ENCODE measurements at places on chromosomes 7 and 10. TPM values are rescaled to one million over a fixed set of nuclear protein-coding genes. Genes with fewer than 3 reads are reported as not detected.
A peak's percentile ranks its signal among the peaks of the same experiment; 100 is the strongest.

Gene SYT15
- total RNA-seq, result 2.5 TPM

Gene TMEM273
- 0.39 TPM for total RNA-seq

Gene OAT
- total RNA-seq, result 49.2 TPM

Gene OR2A12
- not detected for total RNA-seq

Gene HOXA11
- total RNA-seq, result not detected

Gene ADRA2A
- total RNA-seq, result 0.32 TPM

Gene CAMK2G
- 25.9 TPM for total RNA-seq

Gene ZPBP
- total RNA-seq, result not detected

Gene ARMC3
- total RNA-seq, result not detected

Gene CTTNBP2
- 22.2 TPM for total RNA-seq

Gene ZNF746
- 22.8 TPM for total RNA-seq

Gene ASZ1
- not detected for total RNA-seq

Gene KCNMA1
- 3.2 TPM for total RNA-seq

DNA sequence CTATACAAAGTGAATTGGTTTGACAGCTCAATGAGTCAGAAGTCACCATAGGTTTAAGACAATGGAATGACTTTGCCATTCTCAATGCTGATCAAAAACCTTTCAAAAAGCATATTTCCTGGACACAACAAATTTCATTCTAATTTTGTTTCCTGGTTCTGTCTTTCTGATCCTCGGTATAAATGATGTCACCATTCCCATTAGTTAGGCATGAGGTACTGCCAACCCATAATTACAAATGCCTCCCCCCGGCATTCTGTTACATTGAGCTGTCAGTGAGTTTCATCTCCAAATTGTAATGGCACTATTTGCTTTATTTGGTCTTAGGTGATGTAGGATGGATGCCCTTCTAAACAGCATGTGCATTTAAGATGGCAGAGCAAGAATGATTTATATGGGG, 81.7 kb upstream of the NFE2L3 start:
- no peak for DNase-seq

- no peak for DNase-seq
These were observed 298.2 kb downstream of the GRID1 start for GRCh38 chr10:86068231-86069054.

DNA sequence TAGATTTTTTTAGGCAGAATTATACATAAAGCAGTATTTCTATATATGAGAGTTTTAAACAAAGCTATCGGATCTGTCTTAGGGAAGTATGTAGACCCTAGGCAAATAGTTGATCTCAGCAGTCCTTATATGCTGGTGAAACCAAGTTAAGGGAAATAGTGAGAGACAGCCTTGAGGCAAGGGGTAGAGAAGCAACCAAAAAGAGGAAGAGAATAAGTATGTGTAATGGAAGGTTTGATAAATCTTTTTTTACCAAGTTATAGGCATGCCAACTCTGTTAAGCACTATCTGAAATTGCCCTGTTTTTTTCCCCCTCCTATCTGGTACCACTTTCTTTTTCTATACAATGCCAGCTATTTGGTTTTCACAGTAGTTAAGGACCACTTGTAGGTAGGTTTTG, 19.9 kb downstream of the SPAG6 start:
- no peak for DNase-seq

DNA sequence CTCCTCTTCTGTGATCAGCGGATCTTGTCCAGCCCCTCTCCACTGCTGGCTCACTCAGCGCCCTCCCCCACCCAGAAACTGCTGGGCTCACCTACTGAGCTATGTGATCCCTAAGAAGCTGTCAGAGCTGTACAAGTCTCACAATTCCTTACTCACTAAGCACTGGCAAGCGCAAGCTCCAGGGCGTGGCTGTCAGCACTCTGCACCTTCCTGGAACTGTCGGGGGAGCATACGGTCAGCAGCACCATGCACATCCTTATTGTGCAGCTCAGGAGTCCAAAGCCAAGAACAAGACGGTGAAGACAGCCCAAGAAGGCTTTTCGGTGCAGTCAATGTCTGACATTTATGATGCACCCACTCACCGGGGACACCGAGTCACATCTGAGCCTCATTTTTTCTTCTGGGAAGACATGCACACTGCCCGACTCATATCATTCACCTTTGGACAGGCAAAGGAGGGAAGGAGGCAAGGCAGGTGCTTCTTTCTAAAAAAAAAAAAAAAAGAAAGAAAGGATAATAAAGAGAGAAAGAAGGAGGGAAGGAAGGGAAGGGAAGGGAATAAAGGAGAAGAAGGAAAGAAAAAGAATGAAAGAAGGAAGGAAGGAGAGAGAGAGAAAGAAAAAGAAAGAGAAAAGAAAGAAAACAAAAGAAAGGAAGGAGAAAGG, 56.3 kb downstream of the ASB13 start:
- DNase-seq, result no peak

DNA sequence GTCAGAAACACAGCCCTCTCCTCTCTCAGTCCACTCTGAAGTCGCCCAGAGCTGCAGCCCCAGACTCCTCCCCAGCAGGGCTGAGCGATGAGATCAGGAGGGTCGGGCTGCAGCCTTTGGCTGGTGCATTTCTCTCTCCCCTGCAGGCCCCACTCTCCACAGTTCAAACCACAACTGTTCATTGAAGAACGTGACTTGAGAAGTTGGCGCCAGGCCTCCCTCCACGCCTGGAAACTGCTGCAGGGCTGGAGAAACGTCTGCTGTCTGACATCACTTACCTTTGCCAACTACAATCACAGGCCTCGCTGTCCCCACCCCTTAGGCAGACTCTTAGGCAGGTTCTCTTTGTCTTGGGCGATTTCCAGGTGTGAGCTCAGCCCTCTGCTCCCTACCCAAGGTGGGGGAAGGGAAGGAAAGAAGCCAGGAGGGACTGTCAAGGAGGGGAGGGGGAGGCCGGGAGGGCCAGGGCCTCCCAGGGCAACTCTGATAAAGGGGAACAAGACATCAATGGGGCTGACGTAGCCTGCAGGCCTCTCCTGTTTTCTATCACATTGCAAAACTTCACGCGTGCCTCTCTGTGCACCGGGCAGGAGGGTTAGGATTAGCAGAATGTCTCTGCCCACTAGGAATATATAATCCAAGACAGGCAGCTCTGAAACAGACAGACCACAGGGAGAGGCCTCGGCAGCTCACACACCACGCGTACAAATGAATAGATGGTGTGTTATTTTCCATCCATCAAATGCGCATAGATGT, 32.7 kb downstream of the CALML5 start:
- DNase-seq, result peak; percentile 52

- no peak for DNase-seq
These were observed 103.1 kb downstream of the PRKCQ start for GRCh38 chr10:6476989-6477388.

DNA sequence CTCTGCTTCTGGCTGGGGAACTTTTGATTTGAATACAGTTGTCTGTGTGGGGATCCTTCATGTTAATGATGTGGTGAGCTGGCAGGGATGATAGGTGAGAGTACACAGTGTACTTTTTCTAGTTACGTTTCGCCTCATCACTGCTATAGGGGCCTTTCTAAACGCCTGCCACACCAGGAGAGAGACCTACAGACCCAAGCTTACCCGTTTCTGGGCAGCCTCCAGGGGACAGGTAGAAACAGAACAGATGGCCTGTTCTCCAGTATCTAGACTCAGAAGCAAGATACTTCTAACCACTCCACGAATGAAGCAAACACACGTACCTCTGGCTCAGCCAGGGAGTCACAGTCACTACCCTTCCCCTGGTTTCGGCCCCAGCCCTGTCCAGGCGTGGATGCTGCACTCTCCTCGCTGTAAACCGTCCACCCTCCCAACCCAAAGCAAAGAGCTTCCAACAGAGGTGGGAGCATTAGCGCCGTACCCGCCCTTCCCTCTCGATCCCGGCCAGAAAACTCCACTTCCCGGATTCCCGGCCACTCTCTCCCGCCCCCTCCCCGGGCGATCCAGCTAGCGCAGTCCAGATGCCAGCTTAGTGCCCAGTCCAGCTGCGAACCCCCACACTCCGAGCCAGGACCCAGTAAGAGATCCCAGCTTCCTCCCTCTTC, 1.2 kb downstream of the CCDC6 start:
- peak; percentile 68 for DNase-seq

GRCh38 chr10:5284311-5285057, 80.3 kb upstream of the UCN3 start:
- DNase-seq, result no peak

GRCh38 chr7:28036696-28037095, 143.9 kb downstream of the JAZF1 start:
- DNase-seq, result no peak

- DNase-seq, result no peak
These were observed 9.4 kb downstream of the CNNM2 start for GRCh38 chr10:102927311-102928010.

GRCh38 chr7:66265566-66265965, 60.4 kb downstream of the TPST1 start:
- DNase-seq, result no peak

GRCh38 chr10:122421054-122421625, 33.3 kb upstream of the ARMS2 start:
- DNase-seq, result no peak

DNA sequence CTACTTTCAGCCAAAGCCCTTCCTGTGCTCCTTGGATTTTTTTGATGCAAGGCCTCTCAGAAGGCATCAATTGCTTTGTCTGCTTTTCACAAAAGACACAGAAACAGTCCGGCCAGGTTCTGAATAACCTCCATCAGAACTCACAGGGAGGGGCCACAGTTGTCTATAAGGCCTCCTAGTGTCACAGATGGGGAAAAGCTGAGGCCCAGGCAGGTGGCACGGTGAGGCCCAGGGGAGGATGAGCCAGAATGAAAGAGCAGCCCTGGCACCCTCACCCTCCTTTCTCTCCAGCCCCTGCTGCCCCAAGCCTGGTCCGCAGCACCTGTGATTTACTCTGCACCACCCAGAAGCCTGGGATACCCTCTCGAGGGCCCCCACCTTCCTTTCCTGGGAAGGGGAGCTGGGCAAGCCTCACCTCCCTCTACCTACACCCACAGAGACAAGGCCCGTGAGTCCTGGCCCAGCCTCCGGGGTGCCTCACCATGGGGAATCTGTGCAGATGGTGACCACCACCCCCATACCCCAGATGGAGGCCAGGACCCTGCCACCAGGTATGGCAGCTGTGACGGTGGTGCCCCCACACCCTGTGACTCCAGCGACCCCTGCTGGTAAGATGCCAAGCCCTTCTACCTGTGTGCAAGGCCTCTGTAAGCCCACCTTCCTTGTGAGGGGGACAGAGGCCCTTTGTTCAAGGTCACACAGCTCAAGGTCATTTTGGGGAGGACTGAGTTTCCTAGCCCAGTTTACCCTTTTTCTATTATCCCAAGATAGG, 26.2 kb upstream of the ZNF467 start:
- DNase-seq, result peak; percentile 49

DNA sequence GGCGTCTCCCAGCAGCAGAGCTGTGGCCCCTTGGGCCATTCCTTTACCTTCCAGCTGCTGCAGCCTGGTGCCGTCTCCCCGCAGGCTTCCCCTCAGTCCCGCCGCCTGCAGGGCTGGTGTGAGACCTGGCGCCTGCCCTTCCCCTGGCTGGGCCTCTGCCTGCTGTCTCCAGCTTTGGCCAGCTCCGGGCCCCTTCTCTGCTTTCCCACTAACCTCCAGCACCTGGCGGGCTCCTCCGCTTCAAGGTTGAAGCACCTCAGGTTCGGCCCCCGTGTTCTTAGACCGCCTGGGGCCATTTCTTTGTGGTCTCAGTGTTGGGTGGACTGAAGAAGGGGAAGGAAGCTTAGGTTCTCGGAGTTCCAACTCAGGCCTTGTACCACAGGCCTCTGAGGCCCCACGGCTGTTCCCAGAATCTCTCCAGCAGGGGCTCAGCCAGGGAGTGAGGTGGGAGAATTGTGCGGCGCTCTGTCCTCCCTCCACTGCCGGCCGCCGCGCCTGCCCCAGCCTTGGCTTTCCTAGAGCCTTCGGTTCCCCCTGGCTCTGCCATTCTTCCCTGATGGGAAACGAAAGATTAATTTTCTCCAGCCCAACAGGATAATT, 30.3 kb downstream of the GBX1 start:
- DNase-seq, result peak; percentile 38

DNA sequence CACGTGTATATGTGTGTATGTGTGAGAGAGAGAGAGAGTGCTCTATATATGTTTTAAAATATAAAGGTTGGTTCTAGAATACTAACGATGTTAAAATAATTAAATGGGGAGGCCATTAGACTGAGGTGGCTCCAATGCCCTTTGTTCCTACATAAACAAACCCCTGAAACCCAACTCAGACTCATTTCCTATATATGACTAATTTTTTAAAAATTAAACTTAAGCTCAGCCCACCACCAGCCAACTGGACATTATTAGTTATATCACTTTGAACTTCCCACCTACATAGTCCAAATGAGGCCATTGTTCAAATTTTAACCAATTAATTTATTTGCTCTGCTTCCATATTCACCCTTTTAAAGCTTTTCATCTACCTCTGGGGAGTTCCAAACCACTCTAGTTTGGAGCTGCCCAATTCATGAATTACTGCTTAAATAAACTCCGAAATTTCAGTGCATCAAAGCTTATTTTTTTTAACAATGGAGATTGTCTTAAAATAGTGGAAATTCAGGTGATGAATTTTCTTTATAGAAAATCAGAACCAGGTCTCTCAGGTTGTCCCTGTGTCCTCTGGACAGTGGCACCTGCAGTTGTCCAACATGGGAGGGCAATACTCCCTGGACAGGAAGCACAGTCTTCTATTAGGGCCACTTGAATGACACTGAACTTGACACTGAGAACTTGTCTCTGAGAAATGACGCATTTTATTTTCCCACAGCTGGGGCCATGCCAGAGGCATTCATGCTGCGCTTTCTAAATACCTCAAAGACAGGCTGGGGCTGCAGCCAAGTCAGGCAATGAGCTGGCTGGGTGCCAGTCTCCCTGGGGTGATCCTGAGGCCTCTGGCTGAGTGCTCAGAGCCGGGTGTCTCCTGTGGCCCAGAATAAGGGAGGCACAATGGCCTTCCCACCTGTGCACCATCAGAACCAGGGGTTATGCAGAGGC, 109.5 kb upstream of the TMEM72 start:
- DNase-seq, result no peak

DNA sequence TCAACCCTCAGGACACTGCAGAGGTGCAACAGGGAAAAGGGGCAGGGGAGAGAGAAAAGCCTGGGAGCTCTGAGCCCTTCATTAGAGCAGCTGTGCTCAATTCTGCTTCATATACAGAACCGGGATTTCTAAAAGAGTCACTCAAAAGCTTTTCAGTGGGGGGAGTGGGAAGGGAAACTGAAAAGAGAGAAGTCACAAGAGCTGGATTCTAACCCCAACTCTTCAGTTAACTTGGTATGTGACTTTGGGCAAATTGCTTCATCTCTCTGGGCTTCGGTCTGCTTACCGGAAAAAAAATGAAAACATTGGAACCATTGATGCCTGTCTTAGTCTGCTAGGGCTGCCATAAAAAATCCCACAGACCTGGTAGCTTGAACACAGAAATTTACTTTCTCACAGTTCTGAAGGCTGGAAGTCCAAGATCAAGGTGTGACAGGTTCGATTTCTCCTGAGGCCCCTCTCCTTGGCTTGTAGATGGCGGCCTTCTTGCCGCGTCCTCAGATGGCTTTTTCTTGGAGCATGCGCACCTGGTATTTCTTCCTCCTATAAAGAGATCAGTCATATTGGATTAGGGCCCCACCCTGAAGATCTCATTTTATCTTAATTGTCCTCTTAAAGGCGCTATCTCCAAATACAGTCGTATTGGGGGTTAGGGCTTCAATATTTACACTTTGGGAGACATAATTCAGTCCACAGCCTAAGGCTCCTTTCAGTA, 118.3 kb upstream of the KMT2E start:
- DNase-seq, result no peak

Measured in glutamatergic neuron (in vitro differentiated cells).